ENCODE measurements at places on chromosomes 16 and 17.

DNA sequence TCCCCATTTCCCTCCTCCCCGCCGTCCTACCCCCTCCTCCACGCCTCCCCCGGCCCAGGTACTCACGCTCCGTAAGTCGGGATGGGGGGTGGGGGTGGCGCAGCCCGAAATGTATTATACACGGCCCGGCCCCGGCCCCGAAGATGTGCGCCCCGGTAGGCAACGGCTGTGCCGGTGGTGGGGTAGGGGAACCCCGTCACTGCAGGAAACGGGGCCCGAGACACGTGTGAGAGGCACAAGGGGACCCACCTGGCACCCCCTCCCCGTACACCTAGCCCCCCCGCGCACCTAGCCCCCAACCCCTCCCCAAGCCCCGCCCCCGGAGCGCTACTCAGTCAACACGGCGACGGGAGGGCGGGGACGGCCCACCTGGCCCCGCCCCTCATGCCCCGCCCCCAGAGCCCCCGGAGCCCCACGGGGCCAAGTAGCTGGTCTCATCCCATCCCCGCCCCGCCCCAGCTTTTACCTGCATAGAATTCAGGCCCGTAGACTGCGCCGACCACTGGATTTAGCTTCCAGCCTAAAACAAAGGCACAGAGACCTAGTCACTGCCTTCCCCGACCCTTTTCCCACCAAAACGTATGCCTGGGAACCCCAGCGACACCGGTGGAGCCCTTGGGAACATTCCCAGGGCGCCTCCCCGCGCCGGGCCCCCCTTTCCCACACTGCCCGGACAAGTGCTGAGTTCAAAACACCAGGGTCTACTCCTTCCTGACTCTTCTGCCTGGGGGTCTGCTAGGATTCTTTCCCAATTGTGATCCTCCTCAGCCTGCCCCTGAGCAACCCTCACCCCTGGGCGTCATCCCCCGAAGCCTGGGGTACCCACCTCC is 22.8 kb downstream of the ENGASE start:
- DNase-seq: no peak

DNA sequence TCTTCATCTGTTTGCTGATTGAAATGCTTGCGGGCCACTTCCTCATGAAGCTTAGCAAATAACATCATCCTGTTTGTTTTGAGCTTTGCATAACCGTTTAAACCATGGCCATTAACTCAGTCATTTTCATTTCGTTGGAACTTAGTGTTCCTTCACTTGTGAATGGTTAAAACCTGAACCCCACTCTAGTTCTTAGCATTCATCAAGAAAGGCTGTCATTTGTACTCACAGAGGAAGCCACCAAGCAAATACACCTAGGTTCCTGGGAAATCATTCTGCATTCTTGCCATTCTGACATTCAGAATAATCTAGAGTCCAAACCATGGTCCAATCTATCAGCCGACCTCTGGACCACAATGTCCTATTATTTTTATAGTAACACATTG is 8.4 kb upstream of the TAT start:
- no peak for DNase-seq

- no peak for DNase-seq
Observed at GRCh38 chr16:49649013-49649765, 206.7 kb downstream of the ZNF423 start.

GRCh38 chr17:32298721-32299579 is 33.3 kb downstream of the RHBDL3 start:
- no peak for DNase-seq

DNA sequence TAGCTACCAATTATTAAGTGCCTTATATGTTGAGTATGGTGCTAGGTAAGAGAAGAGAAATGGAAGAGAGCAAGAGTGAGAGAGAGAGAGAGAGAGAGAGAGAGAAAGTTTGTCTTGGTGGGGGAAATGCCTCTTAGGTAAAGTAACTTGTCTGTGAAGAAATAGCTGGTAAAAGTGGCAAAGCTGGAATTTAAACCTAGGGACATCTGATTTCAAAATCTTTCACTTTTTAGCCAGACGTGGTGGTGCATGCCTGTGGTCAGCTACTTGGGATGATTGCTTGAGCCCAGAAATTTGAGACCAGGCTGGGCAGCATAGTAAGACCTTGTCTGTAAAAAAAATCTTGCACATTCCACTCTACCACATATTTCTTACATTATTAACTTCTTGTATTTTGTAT is 23.0 kb upstream of the CDR2 start:
- DNase-seq: no peak

GRCh38 chr16:87273471-87274030 is 43.6 kb downstream of the C16orf95 start:
- DNase-seq: no peak

DNA sequence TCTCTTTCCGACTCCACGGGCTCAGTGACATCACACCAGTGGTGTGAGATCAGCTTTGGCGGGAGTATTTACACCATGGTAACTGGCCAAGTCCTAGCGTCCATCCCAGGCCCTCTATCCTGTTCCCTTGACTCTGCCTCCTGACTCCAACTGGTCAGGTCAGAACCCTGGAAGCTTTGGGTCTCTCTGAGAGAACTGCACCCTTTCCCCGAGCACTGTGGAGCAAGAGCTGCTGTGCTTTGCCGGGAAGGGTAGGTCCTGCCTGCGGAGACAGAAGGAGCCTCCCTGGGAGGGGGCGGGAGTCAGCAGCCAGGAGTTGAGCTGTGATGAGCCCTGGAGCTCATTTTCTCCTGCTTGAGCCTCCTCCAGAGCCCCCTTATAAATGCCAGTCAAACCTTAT is 212.1 kb upstream of the TNRC6C start:
- no peak for DNase-seq

- no peak for DNase-seq
Observed at GRCh38 chr16:50323335-50324011, 45.3 kb downstream of the BRD7 start.

DNA sequence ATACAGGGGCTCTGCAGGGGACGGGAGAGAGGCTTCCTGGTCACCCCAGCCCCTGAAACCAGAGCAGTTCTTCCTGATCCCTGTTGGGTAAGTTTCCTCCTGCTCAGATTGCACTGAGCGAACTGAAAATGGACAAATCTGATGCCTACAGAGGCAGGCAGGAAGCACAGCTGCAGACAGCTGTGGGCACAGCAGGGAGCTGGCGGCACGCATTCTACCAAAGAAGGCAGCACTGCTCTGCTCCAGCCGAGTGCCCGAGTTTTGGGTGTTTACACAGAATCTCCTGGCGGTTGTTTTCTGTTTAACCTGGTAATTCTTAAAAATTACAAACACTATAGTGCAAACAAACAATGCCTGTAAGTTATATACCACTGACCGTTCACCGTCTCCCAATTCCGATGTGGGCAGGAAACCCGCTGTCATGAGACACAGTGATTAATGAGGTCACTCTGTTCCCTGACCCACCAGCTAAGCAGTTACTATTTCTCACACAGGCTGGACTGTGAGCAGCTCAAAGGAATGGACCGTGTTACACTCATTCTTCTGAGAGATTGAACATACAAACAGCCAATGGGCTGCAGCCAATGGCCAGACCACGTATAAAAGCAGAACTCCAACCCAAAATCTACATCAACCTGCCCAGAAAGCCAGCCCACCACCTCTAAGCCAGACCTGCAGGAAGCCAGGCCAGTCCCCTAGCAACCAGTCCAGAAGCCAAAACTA is 25.5 kb downstream of the NSMCE1 start:
- DNase-seq: no peak

DNA sequence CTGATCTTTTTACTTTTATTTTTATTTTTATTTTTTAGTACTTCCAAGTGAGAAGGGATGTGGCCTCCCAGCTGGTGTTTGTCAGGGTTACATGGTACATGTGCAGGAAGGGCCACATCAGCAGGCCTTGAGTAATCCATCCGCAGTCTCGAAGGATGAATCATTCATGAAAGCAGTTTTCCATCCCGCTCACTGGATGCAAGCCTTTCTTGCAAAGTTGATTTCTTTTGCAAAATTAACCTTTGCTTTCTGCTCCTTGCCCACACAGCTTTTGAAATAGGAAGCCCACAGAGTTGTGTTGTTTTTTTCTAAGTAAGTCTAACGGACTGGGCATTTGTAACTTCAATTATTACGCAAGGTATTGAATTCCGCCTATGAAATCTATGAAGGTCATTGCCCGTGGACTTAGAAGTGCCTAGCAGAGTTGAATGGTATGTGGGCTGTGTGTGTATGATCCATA is 157.4 kb downstream of the PRKCA start:
- no peak for DNase-seq

GRCh38 chr17:61400066-61400716 is 548 bp downstream of the TBX2 start:
- DNase-seq: no peak

GRCh38 chr16:80932708-80933095 is 74.0 kb downstream of the CMC2 start:
- no peak for DNase-seq

DNA sequence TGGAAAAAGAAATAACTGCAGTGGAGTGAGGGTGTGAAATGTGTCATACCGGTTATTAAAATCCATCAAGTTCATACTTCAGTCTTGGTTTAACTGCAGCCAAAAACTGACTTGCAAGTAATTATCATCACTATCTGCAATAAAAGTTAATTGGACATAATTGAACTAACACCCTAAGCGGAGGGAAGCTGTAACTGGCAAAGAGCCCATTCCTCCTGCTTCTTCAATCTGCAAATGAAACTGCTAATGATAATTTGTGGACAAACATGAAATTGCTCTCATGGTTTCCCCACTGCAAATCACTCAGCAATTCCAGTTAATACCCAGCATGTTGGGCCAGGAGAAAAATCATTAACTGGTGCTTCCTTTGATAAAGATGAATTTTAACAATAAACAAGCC is 46.5 kb downstream of the FAM222B start:
- DNase-seq: no peak

DNA sequence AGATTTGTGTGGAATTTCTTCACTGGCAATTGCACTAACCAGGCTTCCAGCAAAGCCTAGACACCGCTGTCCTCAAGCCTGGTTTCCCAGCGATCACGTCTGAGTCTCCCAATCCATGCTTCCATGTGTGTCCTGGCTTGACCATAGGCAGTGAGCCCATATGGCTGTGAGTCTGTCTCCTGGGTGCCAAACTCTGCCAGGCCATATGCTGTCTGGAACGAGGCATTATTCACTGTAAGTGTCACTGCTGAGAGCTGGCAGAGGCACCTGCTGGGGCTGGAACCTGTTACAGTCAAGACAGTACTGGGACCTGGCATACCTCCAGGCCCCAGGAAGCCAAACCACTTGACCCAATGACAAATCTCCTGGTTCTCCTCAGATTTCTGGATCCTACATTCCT is 60.4 kb downstream of the HS3ST2 start:
- DNase-seq: no peak

Measured in stimulated activated CD4-positive, alpha-beta T cell treated with anti-CD3 and anti-CD28 coated beads, Interleukin-1b, Interleukin-23, amount 100 ng/mL, for 1 hour (primary cell).